ENCODE measurements at places on chromosomes 16 and 17.

- peak; percentile 81 for DNase-seq
These were observed 135.2 kb downstream of the SHISA9 start for GRCh38 chr16:13036600-13036999.

GRCh38 chr17:81121841-81122733 lies 43.2 kb upstream of the PVALEF start:
- DNase-seq, result no peak

GRCh38 chr16:2475413-2476344 lies 752 bp downstream of the TBC1D24 start:
- DNase-seq, result peak; percentile 66

GRCh38 chr17:77737442-77738265 lies 220.8 kb upstream of the TNRC6C start:
- no peak for DNase-seq

DNA sequence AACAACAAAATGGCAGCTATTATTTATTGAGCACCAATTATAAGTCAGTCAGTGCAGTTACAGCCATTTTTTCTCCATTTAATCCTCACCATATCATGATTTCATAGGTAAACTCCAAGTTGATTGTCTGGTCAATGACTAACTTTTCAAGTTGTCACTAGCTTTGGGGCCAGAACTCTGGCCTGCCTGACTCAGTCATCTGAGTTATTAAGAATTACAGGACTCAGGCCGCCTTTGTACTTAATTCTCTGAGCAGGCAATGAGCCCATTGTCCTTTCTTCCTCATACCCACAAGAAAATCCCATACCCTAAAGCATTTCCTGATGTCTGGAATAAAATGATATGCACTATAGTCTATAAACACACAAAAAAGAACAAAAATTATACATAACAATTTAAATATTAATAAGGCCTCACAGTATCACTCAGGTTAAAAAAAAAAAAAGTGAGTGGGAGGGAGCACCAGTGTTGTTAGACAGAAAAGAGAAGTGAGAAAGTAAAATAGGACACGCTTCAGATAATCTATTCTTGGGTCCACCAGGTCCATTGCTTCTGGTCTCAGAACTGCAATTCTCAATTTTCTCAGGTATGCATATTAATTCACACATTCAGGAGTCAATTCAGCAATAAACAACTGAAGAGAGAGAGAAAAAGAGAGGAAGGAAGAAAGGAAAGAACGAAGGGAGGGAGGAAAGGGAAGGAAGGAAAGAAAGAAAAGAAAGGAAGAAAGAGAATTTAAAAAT lies 70.2 kb downstream of the SPAG9 start:
- no peak for DNase-seq

GRCh38 chr17:33901085-33901484 lies 354.0 kb upstream of the CCL2 start:
- no peak for DNase-seq

GRCh38 chr17:47239967-47240651 lies 13.5 kb upstream of the ITGB3 start:
- DNase-seq, result peak; percentile 99

DNA sequence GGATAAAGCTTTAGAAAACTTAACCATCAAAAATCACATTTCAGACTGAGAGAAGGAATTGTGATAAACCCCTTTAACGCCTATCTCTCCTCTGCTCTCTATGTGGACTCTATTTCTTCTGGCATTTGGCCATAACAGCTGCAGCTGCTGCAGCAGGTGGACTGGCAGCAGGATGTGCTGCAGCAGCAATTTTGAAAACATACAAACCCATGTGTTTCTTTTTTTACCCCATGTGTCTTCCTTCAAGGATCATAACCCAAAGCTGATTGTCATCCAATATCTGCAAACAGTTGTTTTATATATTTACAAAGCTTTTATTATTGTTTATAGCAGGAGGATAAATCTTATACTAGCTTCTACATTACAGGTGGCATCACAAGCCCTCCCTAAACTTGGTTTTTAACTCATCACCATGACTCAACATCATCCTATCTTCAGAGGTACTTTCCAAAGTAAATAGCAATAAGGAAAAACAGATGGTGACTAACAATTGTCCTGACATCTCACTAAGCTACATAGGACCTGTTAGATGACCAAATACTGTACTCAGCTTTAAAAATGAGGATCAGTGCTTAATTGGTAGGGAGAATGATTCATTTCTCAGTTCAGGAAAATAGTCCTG lies 14.5 kb upstream of the KRTAP9-2 start:
- no peak for DNase-seq

DNA sequence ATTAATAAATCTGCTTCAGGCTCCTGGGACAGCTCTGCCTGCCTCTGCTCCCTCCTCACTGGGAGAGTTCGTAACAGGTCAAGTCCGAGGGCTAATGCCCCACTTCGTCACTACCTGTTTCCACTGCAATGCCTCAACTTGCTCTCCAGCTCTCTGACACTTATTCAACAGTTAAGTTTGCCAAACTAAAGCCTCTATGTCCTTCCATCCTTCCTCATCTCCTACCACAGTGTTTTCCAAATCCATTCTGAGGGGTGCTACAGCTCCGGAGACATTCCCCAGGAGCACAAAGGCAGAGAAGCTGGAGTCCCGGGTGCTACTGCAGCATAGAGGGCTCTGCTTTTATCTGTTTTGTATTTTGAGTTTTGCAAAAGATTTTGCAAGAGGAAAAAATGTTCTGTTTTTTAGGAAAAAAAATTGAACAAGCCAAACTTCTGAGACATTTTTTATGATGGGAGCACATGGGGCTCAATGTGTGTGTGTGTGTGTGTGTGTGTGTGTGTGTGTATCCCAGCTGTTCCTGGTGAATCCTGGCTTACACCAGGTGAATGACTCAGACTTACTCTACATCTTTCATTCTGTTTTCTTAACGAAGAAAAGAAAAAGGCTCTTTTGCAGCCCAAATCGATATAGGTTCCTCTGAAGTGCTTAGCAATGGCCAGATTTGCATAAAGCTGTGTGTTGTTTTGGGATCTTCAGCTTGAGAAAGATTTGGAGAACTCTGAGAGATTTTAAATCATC lies 46.1 kb upstream of the MYOCD start:
- no peak for DNase-seq

GRCh38 chr17:61285526-61286320 lies 113.9 kb upstream of the TBX2 start:
- DNase-seq, result no peak

- DNase-seq, result no peak
These were observed 5.1 kb upstream of the CX3CL1 start for GRCh38 chr16:57367116-57367752.

DNA sequence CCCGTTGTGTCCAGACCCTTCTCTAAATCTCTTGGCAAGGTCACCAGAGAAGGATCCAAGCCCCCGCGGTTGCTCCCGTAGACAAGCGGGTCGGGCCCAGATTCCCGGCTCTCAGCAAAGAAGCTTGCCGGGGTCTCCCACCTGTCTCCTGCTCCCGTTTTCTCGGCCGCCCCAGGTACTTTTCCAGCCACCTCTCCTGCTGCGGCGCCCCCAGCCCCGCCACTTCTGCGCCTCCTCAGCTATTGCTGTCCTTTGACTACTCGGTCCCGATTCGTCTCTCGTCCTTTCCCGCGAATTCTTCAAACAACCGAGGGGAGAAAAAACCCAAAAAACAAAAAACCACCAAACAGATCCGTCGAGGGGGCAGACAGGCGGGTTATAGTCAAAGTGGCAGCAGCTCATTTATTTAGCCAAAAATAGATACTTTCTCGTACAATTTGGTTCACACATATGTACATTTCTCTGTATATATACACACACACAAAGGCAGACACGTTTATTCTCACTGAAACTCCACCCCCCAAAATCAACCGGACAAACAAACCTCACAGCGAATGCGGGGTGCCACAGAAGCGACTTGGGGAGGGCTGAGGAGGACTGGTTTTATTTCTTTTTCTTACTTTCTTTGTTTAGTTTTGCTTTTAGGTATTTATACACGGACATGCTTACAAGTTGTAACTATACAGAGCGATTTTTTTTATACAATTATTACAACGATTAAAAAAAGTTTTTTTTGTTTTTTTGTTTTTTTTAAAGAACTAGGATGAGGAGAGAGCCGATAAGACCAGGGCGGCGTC lies 3.5 kb downstream of the IRX3 start:
- DNase-seq, result no peak

- no peak for DNase-seq
These were observed 6.6 kb downstream of the HIC1 start for GRCh38 chr17:2061441-2061958.

- DNase-seq, result no peak
These were observed 24.6 kb downstream of the RPH3AL start for GRCh38 chr17:327971-328370.

DNA sequence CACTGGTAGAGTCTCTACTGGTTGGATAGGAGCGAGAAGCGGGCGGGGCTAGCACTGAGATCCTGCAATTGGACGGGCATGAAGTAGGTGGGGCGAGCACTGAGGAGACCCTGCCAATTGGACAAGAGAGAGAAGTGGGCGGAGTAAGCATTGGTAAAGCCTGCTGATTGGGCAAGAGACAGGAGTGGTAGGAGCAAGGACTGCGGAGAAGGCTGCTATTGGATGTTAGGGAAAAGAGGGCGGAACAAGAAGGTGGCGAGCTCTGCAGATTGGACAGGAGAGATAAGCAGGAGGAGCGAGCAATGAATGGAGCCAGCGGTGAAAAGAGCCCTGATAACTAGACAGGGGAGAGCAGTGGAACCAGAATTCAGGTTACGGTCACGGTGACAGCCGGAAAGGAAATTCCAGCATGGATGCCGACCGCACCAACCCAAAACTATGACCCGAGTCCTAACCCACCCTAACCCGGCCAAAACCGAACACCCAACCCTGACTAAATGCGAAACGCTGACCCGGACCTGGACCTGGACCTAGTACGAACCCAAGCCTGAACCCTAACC lies 4.8 kb downstream of the SCGB1C2 start:
- peak; percentile 30 for DNase-seq

DNA sequence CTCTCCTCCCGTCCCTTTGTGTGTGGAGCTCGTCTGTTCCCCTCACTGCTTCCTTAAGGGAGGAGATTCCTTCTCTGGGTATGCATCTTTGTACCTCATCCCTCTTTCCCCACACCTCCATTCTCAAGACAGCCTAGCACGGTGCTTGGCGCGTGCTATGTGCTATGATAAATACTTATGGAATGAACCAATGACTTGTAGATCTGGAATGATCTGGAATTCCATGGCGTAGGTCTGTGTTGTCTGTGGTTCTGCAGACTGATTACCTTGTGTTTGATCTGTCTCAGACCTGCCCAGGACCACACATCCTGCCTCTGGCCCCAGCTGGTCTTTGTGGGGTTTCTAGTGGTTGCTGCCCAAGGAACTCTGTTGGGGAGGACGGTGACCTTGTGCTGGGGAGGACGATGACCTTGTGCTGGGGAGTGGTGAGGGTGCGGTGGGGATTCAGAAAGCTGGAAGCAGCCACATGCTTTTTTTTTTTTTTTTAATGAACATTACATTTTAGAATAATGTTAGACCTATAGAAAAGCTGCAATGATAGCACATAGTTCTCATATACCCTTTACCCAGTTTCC lies 33.5 kb upstream of the ETV4 start:
- no peak for DNase-seq

DNA sequence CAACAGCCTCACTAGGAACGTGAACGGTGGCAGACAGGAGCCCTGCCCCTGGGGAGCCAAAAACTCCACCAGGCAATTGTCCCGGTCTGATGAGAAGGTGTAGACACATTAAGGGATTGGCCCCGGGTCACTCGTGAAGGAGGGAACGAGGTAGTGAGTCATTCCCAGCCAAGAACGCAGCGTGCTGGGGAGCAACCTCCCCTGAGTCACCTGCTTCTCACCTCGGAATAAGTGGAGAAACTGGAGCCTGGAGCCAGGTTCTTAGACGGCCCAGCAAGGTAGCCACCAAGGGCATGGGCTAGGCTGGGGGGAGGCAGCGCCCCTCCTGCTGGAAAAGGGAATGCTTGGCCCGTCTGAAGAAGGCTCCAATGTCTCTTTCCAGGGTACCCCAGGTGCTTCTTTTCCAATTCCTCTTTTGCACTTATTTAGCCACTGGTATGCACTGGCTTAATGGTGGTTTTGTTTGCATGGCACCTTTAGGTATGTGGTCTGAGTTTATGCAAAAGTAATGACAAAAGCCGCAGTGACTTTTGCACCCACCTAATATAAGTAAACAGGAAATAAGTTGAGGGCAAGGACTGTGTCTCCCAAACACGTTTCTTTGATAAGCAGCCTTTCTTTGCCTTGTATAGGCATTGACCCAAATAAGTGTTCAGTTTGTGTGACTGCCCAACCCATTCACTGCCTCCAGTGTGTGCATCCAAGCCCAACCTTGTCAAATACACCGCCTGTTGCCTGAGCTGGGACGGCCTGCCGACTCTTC lies 1.8 kb upstream of the HELZ start:
- peak; percentile 16 for DNase-seq
